Fibroblast of the conjunctiva (primary cell): ENCODE measurements at places on chromosomes 12 and 14.

DNA sequence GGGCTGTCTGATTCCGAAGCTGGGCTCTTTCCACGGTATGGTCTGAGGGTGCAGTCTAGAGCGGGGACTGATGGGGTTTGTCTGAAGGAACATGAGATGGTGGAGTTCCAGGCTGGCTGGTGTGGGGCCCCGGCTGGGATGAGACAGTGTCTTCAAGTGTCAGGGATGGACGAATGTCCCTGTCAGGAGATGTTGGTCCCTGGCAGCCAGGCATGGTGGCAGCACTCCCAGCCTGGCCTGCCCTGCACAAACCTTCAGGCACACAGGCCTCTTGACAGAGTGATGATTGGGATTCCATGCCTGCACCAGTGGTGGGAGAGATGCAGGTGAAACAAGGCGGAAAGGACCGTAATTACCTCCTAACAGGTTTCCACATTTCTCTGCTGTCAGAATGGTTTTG, 221.9 kb downstream of the CACNA1C start:
- DNase-seq = no peak

DNA sequence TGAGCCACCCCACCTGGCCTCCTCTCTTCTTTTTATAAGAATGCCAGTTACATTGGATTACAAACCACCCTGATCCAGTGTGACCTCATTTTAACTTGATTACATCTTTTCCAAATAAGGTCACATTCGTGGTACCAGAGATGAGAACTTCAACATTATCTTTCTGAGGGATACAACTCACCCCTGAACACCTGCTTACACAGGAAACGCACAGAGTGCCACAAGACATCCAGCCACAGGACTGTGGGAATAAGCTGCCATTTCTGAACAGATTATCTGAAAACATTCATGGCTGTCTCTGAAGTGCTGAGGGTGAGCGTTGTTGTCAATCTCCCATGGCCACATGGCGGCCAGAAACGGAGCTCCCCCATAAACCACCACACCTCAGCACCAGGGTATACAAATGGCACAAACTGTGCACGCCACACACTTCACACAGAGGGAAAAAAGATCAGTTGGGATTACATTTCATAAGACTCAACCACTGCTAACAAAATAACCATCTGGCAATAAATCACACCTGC, 23.7 kb downstream of the FOXN3 start:
- no peak for DNase-seq

DNA sequence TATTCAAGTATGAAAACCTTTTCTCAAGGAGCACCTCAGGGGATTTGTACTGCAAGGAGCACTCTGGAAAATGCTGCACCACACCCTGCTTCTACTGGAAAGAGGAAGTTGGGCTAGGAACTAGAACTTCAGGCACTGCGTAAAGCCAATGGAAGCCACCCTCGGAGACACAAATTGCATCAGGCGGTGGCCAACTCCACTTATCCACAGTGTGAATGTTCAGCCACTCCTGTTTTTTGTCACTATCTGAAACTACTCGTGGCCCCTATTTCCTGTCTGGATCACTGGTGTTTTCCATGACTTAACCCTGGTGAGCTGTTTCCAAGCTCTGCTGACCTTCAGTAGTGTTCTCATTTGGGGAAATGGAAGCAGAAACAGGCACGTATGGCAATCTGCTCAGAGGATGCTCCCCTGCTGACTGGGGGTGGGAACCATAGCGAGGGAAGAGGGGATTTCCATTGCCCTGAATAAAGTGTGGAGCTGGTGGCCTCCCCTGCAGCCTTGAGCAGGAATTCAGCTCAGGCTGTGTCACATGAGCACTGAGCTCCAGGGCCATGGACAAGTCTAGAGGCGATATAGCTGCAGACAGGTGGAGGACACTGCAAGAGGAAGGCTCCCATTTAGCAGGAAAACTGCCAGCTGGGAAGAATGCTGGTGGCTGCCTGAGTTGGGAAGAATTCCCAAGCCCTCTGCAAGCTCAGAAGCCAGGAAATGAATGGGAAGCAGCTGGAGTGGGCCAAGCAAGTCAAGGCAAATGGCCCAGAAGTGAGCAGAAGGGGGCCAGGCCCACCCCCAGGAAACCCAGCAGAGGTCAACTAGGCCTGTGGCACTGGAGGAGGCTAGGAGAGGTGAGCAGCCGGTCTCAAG, 50.5 kb upstream of the RAP1B start:
- no peak for DNase-seq

DNA sequence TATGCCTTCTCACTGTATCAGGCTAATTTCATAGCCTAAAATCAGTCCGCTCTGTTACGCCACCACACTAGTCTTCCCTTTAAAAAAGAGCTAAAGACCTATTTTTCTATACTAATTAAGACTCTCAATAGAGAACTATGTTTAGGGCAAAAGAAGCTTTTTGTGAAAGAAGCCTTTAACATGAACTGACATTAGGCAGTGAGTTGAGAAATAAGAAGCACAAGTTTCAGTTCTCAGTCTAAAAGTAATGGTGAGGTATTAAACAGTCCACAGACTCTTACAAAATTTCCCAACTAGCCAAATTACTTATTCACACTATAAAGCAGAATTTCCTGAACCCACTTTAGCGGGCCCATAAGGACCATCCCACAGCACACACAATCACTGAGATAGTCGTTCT, 93.7 kb downstream of the SOX5 start:
- DNase-seq = no peak

GRCh38 chr12:112370868-112371510, 11.2 kb downstream of the HECTD4 start:
- DNase-seq = no peak

- DNase-seq = no peak
These were observed 105.2 kb upstream of the RESF1 start for GRCh38 chr12:31853977-31854376.

DNA sequence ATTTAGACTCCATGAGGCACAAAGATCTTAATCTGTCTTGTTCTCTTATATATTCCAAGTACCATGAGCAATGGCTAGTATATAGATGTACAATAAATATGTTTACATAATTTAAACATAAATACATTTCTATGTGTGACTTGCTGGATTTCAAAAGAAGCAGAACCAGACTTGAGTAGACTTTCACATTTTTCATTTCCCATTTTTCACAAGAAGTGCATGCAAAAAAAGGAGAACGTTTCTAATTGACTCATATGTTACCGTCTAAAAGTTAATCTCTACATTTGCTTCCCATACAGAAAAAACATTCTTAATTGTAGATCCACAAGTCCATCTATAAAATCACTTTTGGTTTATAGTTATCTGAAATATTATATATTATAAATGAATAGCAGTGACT, 256.5 kb upstream of the USP15 start:
- no peak for DNase-seq

DNA sequence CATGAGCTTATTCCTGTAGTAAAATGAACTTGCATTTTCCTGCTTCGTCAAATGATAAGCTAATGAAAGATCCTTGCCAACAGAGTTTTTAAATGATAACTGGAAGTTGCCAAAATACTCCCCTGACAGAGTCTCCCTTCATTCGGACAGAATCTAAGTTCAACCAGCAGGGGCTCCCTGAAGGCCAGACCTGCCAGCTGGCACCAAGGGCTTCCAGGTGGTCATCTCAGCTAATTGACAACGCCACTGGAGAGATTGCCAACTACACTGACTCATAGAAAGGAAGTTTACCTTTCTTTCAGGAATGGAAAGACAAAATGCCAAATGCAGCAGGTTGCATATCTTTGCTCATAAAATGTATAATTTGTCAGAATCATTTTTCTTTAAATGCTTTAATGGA, 462.8 kb downstream of the GXYLT1 start:
- no peak for DNase-seq

GRCh38 chr12:42237052-42237852, 796 bp downstream of the YAF2 start:
- peak; percentile 53 for DNase-seq

DNA sequence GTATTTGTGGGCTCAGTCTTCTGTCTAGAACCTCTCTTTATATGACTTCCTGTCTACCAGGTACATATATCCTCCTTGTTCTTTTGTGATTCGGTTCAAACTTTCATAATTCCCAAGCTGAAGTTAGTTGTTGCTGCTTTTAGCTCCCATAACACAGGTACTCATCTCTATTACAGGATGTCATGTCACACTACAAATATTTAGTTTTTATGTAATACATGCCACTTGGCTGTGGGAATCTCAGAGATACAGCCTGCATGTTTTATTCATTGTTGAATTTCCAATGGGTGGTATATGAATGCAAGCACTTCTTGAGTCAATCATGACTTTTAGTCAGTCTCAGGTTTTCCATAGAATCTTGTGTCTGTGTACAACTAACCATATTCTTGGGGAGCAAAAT, 122.7 kb downstream of the SINHCAF start:
- no peak for DNase-seq

GRCh38 chr14:36805131-36805559, 143.5 kb downstream of the PAX9 start:
- no peak for DNase-seq

GRCh38 chr14:74949191-74949601, 6.2 kb downstream of the PGF start:
- DNase-seq = no peak

GRCh38 chr12:103626498-103626897, 39.4 kb downstream of the STAB2 start:
- DNase-seq = peak; percentile 9

DNA sequence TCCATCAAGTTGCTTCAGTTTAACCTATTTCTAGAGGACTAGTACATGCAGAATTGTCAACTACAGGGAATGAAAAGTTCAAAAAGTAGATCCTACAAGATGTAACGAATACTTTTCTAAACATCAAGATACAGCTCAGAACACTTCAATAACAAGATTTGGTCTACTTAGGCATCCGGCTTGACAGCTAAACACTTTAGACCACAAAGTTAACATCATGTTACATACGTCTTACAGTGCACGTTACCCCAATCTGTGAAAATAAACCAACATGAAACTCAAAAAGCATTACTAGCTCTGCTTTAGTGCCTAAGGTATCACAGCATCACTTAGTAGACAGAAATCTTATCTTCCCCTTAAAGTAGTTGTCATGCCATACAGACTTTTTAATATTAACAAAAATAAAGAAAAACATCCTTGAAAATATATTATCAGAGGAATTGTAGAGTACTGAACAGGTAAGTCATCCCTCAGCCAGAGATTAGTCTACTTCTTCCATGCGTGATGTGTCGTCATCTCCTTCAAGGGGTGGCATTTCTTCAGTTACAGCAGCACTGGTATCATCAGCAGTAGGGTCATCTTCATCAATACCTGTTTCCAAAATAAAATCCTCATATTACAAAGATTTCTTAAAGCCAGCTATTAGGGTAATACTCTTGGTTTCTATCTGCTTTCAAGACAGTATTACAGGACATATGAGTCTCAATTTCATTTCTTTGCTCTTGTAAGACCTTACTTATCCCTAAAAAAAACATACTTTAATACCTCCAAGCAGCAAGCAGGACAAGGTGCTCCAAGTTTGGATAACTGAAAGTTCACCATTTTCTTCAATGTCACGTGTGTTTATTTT, 5.4 kb downstream of the HSP90AA1 start:
- no peak for DNase-seq

GRCh38 chr14:69443296-69443805, 41.2 kb upstream of the PLEKHD1 start:
- no peak for DNase-seq

GRCh38 chr14:34527591-34527990, 11.9 kb downstream of the EAPP start:
- no peak for DNase-seq

DNA sequence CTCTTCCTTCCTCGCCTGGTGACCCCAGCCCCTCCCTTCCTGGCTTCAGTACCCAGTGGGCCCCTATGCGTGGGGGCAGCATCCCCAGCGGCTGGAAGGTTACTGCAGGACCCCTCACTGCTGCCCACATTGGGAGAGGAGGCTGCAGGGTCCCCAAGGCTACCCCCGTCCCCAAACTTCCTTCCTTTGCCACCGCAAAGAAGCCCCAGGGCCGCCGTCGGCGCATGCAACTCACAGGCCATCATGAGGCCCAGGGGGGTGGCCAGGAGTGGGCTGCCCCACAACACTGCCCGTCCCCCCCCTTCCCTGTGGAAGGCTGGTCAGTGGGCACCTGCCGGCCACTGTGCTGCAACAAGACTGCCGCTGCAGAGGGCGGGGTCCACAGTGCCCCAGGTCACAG, 9.5 kb upstream of the TNFAIP2 start:
- no peak for DNase-seq

- DNase-seq = no peak
These were observed 82.3 kb downstream of the DENND5B start for GRCh38 chr12:31508436-31509150.

DNA sequence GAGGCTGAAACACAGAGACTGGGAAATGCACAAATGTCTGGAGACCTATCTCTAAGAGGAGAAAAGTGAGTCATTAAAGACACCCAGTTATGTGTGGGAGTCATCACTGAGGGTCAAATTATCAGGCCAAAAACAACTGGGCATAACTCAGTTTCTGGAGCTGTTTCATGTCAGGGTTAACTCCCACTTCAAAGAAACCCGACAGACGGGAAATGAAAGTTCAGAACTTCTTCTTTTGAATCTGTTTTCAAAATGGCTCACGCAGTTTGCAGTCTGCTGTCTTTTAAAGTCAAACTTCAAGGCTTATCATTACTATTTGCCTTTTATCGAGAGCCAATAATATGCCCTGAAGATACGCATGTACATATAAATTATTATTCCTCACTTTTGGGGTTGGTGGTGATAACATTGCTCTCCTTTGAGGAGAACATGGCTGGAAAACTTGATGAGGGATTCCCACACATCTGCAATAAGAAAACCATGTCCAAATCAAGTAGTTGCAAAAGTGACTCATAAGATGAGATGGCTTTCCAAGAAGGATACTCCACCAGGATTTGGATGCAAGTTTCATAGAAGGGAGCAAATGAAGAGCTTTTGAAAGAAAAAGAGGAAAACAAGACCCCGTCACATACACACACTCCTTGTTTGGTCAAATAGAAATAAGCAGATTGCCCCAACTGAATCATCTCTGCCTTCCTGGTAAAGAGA, 341.4 kb downstream of the ADAMTS20 start:
- no peak for DNase-seq

GRCh38 chr12:75944097-75944904, 87.3 kb downstream of the PHLDA1 start:
- DNase-seq = peak; percentile 74

DNA sequence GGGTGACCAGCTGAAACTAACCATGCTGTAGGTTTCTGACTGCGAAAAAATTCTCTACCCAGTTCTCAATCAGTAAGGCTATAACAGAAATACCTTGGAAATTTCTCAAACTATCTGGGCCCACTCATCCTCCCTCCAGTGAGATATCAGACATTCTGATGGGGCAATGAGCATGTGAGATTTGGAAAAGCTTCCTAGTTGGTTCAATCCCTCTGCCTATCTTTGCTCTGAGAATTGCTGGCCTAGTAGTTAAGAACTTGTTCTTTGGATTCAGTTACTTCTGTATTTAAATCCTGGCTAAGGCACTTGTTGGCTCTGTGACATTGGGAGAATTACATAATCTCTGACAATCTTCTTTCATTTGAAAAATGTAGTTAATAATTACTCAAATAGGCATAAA, 119.4 kb downstream of the SLC15A5 start:
- DNase-seq = no peak

DNA sequence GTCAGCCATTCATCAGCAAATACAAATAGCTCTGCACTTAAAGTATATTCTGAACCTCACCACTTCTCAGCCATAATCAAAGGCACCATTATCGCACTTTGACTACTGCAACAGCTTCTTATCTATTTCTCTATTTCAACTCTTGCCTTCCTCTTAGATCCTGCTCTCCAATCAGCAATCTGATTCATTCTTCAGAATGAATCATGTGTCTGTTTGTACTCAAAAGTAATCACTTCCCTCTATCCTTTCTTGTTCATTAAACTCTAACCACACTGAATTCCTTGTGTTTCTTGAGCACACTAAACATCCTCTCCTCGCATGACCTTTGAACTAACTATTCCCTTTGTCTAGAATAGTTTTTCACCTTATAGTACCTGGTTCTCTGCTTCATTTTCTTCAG, 12.8 kb upstream of the OR4E1 start:
- DNase-seq = no peak
